ENCODE measurements at places on chromosomes 7 and 10.

GRCh38 chr10:128420623-128421022 is 294.4 kb upstream of the MKI67 start:
- DNase-seq: no peak

DNA sequence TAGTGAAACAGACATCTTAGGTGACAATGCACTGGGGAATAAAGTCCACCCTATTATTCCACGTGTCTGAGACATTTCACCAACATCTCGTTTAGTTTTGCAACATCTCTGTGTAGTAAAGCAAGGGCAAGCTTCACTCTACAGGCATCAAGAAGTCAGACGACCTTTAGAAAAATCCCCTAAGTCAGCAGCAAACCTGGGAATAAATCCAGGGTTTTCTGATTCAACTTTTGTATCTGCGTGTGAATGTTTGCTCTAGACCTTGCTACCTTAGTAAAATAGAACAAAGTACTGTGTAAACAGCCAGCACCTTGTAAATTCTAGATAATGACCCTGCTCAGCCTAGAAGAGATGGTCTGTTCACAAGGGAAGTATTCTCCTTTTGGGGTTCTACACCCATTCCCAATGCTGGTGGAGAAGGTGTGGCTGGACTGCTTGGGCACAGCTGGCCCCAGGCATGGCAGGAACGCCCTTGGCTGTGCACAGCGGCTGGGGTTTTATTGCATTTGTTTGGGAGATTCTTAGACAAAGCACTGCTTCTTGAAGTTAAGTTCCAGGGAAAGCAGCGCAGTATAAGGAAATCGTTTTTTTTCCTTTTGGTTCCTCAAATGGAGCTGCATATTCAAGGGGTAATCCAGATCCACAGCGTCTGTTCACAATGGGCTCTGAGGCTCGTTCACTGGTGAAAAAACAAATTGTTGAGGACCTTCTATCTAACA is 38.3 kb upstream of the GALNTL5 start:
- no peak for DNase-seq

GRCh38 chr7:33916357-33917081 is 11.2 kb downstream of the BMPER start:
- no peak for DNase-seq

DNA sequence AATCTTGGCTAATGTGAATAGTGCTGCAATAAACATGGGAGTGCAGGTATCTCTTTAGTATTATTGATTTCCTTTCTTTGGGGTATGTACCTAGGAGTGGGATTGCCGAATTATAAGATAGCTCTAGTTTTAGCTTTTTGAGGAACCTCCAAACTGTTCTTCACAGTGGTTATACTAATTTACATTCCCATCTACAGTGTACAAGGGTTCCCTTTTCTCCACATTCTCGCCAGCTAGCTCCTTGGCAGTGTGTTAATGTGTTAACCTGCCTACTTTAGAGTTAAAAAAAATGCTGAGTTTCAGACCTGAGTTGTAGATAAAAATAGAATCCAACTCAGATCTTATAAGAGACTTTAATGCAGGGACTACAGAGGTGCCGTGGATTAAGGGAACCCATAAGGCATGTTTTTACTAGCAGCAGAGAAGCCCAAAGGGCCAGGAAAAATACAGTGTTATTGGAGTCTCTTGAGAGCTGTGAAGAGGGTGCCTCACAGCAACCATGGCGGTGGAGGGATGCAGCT is 35.4 kb downstream of the CDK13 start:
- DNase-seq: no peak

GRCh38 chr7:113158756-113159155 is 40.4 kb upstream of the SMIM30 start:
- no peak for DNase-seq

DNA sequence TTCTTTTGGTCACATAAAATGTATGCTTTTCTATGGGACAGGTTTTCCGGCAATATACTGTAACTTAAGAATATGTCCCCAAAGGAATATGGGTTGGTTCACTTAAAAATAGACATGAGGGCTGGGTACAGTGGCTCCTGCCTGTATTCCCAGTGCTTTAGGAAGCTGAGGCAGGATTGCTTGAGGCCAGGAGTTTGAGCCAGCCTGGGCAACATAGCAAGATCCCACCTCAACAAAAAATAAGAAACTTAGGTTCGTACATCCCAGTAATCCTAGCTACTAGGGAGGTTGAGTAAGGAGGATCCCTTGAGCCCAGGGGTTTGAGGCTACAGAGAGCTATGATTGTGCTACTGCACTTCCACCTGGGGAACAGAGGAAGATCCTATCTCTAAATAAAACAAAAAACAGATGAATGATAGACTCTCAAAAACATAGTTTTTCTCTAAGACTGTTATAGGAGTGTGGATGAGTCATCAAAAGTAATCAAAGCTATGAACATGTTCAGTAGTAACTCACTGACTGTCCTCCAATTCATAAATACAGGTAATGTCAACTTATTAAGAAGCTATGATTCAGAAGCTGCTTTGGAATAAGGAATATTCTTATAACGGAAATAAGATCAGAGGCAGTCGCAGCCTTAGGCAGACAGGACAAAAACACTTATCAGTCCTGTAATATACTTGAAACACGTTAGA is 2.6 kb upstream of the SEC31B start:
- DNase-seq: no peak

DNA sequence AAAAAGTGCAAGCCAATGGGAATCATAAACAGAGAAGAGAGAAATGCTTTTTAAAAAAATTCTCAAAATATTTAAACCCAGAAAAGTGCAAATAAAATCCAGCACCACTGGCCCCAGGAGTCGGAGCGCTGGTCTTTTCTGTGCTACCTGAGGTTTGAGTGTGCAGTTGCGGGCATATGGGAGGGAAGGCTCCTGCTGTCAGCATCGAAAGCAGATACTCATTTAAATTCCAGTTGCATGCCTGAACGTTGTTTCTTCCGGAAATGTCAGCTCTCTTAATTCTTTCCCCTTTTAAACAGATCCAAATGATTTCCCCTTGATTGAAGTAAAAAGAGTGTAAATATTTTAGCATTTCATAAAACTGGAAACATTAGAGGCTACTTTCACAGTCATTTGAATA is 240.5 kb upstream of the GPR26 start:
- DNase-seq: no peak

- peak; percentile 87 for DNase-seq
Measured at GRCh38 chr7:155918720-155919390, 106.6 kb upstream of the SHH start.

DNA sequence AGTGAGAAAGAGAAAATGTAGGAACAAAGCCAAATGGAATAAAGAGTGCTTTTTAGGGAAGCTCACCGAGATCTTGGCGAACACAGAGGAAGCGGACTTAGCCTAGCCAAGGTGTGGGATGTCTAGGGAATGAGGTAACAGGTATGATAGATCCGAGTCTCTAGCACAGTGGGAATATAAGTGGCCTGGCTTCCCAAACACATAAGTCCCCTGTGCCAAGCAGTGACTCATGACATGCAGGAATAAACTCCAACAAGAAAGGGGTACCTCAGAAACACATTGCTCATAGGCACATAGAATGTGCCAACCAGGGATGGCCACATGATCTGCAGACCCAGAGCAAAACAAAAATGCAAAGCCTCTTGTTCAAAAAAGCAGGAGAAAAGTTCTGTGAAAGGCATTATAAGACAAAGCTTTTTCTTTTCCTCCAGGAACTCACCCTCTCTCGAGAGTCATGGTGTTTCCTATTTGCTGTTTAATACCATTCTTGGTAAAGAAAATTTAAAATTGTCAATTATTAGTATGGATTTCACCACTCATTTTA is 542.5 kb downstream of the GATA3 start:
- no peak for DNase-seq

GRCh38 chr10:68470300-68470699 is 1.5 kb downstream of the DNA2 start:
- DNase-seq: no peak

- DNase-seq: no peak
Measured at GRCh38 chr10:8114741-8115617, 60.5 kb downstream of the GATA3 start.

DNA sequence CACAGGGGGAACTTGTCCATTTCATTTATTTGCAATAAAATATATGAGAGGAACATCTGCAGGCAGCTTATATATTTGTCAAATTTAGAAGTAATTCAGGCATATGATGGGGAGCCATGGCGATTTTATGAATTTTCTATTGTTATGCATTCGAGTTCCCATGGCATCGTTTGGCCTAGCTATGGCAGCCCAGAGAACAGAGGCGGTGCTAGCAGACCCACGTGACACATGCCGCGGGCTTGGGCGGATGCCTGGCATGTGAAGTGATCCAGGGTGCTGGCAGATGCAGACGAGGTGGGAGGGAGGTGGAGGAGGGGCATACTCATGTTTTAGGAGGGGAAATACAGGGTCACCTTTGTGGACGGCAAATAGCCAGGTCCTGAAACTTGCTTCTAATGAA is 560.0 kb upstream of the GALNT17 start:
- no peak for DNase-seq

DNA sequence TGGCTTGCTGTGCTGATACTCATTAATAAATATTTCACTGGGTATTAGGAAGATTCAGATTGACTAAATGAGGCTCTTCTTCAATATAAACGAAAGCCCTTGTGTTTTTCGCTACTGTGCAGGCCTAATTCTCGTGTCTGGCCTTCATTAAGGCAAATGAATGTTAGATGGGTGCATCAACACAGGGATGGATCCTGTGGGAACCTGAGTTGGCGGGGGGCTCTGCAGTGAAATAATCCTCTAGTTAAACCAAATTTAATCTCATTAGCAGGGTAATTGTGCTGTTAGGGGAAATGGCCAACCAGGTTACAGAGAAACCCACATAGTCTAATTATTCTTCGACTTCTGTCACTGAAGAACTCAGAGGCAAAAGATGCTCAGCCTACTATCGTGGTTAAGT is 325.8 kb upstream of the LRGUK start:
- no peak for DNase-seq

GRCh38 chr10:112115781-112116385 is 67.7 kb downstream of the GPAM start:
- DNase-seq: no peak

- DNase-seq: no peak
Measured at GRCh38 chr7:142647749-142648148, 101.5 kb upstream of the PRSS1 start.

DNA sequence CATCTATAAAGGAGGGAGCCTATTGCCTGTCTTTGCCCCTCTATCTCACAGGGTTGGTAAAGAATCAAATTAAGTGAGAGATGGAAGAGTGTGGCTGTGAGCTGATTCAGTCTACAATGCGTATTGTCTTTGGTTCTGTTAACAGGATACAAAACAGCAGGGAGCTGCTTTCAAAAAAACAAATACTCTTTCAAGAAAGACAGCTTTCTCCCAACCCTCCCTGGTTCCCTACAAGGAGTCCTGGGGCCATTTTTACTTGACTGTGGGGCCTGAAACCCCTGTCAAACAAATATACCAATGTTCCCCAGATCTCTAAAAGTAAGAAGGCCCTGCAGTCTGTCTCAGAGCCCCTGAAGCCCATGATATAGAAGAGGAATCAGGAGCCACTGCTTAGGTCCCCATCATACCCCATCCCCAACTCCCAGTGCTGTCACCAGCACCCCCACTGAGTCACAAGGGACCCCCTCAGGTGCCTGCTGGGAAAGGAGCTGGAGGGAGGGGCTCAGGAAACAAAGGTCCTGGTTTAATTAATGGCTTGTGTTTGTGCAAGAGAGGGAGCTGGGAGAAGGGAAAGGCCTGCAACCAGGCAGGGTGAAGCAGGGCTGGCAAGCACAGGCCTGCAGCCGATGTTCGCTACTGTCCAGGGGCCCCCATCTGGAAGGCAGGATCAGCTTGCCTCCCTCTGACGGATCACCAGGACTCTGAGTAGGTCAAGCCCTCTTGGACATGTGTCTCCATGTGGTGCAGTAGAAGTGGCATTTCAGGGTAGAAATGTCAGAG is 182.0 kb upstream of the GHITM start:
- no peak for DNase-seq

- DNase-seq: no peak
Measured at GRCh38 chr7:149846436-149847046, 8.4 kb downstream of the ZNF862 start.

- DNase-seq: no peak
Measured at GRCh38 chr7:93232673-93233018, 480 bp downstream of the VPS50 start.

DNA sequence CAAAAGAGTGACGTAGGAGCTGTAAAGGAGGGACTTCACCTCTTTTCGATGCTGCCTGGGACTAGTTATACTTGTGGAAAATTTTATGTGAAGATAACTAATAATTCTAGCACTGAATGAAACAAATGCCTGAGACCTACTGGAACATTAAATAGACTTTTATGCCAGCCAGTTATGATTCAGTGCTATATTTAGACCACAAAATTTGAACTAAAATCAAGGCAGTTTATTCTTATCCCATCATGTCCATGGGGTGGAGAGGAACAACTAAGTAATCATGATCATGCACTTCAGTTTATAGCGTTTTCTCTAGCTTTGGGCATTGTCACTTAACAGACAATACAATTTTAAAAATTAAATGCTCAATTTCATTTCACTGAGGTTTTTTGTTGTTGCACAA is 76.7 kb downstream of the ZEB1 start:
- no peak for DNase-seq

GRCh38 chr7:134763960-134764359 is 15.5 kb upstream of the CALD1 start:
- DNase-seq: no peak

- DNase-seq: no peak
Measured at GRCh38 chr7:111788286-111789047, 226.2 kb upstream of the IMMP2L start.

DNA sequence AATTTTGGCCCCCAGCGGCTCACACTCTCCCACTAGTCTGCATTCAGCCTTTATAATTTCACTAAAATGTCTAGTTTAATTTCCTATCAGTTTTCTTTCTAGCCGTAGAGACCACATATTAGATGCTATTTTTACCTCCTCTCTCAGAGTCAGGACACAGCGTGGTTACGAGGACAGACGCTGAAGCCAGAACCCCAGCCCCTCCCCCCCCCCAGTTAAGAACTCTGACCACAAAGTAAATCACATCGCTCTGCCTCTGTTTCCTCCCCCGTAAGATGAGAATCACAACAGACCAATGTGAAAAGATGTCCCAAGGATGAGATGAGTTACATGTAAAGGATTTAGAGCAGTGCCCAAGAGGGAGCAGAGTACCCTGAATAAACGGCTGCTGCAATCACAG is 11.1 kb upstream of the TARP start:
- no peak for DNase-seq

DNA sequence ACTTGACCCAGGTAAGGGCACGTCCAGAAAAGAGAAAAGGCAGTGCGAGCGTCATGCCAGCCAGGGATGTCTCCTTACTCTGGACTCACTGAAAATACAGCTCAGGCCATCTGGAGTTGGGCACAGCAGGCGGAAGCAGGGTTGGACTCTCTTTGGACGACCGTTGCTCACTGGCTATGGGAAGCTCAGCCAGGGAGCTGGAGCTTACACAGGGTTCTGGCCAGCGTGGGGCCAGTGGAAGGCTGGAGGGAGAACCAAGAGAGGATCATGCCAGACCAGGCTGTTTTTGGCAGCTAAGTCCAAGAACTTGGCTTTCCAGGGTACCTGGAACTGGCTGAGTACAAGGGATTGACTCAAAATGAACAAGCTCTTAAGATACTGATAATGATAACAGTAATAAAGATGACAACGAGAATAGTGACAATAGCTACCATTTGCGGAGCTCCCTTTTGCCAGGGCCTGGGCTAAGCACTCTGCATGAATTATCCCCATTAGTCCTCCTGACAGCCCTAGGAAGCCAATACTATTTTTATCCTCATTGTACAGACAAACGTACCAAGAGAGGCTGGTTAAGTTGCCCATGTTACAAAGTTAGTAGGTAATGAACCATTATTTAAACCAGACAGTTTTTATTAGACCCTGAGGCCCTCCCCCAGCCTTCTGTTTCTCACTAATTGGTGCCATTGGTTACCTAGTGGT is 177.6 kb downstream of the PTPN20 start:
- no peak for DNase-seq

- DNase-seq: no peak
Measured at GRCh38 chr7:79968077-79968648, 166.5 kb upstream of the GNAI1 start.

Measured in smooth muscle cell of the brain vasculature (primary cell).